ENCODE measurements at places on chromosomes 12 and 14. TPM values are rescaled to one million over a fixed set of nuclear protein-coding genes. Genes with fewer than 3 reads are reported as not detected.

The ARHGEF25 gene
- polyA plus RNA-seq, result 38.5 TPM

The APOLD1 gene
- 7.3 TPM for polyA plus RNA-seq

The CIROP gene
- not detected for polyA plus RNA-seq

- no peak for DNase-seq
Observed at GRCh38 chr14:61622051-61622450, 73.3 kb upstream of the HIF1A start.

The SEC23A gene
- polyA plus RNA-seq, result 93.3 TPM

DNA sequence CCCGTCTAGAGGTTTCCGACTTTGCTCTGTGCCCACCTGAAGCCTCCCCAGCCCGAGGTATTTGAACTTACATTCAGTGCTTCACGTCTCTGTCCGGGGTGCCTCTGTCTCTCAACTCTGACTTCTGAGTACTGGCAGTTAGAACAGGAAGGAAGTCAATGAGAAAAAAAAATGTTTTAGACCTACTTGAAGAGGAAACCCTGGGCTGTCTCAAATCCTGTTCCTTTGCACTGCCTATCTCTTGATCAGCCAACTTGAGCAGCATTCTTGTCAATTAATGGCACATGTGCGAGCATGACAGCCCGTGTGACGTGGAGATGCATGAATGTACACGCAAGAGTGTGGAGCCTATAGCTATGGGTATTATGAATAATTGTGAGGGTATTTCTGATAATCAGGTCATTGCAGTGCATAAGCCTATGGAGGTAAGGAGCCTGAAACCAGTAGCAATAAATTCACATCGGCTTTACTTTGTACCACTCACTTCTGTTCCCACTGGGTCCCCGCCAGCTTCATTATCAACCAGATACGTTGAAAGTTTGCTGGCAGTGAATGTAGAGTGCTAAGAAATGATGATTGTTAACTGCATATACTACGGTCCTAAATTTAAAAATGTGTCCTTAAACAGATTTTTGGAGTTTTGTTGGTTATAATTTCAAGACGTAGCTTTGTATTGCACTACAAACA lies at the start of gene ARHGDIB:
TSS of gene ARHGDIB (minus strand) at position 136 of the 687 bp plus-strand sequence. CDS start 10,889 bp downstream, outside the sequence.
- peak; percentile 30 for DNase-seq

DNA sequence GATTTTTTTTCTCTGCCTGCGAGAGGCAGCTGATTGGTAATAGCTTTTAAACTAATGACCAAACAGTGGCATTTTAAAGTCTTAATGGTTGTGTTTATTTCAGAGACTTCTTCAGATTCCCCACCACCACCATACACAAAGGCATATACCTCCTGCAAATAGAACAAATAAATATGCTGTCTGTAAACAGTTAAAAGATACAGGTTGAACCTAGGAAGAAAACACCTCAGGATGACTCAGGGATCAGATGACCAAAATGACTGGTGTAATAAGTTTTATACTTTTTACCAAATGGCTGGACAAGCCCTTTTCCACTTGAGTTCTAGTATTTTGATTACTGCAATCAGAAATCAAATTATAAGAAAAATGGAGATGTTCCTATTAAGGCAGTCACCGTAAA lies 364.1 kb downstream of the PAWR start:
- DNase-seq, result no peak

The ABCD4 gene
- 45.4 TPM for polyA plus RNA-seq

GRCh38 chr12:43501703-43502102 lies 50.3 kb downstream of the ADAMTS20 start:
- no peak for DNase-seq

The TAC3 gene
- not detected for polyA plus RNA-seq

DNA sequence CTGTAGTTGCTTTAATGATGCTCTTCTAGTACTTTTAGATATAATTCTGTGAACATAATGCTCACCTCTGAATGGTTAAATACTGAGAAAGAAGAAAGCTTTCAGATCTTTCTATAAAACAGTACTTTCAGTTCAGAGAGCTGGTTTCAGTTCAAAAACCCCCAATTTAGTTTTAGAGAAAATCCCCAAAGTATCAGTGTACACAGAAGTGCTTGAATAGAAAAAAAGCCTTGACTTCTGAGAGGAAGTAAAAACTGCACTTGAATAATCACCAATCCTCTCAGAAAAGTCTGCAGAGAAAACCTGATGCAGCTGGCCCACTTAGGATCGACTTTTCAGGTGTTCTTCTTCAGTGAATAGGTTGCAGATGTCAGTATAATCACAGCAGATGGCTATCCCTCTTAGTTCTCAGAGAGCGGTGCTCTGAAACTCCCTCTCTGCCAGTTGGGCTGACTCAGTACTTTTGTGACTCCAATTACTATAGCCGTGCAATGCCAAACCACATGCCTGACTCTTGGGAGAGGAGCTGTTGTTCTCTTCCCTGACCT lies 616.3 kb downstream of the LRFN5 start:
- peak; percentile 73 for DNase-seq

The SLC25A21 gene
- 1.5 TPM for polyA plus RNA-seq

- DNase-seq, result no peak
Observed at GRCh38 chr12:93373961-93374656, 3.6 kb upstream of the NUDT4 start.

GRCh38 chr14:39232554-39233415 lies 930 bp upstream of the MIA2 start:
- DNase-seq, result no peak

GRCh38 chr12:43733687-43734086 lies 24.9 kb downstream of the PUS7L start:
- DNase-seq, result no peak

The PTCSC3 gene
- polyA plus RNA-seq, result not detected

- DNase-seq, result no peak
Observed at GRCh38 chr12:97595936-97596335, 133.3 kb downstream of the RMST start.

The PLEK2 gene
- 1.7 TPM for polyA plus RNA-seq

The NELL2 gene
- polyA plus RNA-seq, result 1.2 TPM

DNA sequence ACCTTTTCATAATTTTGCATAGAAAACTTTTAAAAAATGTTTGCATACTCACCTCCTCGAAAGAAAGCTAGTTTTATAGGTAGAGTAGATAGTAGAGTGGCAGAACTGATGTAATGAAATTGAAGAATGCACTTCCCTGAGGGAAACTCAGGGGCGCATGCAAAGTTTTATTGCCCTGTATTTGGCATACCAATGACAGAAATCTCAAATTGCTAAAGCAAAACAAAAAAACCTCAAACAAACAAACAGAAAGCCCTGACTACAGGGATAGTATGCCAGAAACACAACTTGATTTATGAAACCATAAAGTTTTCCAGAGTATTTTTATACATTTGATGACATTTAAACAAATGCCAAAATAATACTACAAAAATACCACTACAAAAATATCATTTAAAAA lies 1.8 kb downstream of the RASSF9 start:
- peak; percentile 32 for DNase-seq

The STXBP6 gene
- polyA plus RNA-seq, result 14.4 TPM

DNA sequence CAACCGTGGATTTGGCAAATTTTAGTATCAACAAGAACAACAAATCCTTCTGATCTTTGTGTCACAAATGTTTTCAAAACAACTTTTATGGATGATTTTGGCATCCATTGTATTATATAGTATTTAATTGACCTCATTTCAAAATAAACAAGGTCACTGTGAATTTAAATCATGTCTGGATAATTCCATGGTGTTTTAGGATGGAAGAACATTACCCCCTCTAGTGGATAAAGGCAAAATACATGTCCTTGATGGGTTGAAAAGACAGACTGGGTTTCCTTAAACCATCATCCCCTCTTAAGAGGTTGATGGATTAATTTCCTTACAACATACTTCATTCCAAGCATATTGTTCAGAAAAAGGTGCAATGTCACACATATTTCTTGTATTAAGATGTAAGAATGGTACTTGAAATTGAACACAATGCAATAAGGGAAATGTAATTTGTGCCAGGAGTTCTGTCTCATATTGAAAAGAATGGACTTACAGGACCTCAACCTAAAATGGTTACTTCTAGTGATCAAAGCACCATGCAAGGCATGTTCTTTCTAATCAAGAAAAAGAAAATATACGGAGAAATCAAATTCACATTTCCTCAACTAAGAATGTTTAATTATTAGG lies 352.0 kb downstream of the BCAT1 start:
- DNase-seq, result peak; percentile 35

GRCh38 chr14:76940021-76940760 lies 88.3 kb downstream of the IRF2BPL start:
- DNase-seq, result peak; percentile 76

DNA sequence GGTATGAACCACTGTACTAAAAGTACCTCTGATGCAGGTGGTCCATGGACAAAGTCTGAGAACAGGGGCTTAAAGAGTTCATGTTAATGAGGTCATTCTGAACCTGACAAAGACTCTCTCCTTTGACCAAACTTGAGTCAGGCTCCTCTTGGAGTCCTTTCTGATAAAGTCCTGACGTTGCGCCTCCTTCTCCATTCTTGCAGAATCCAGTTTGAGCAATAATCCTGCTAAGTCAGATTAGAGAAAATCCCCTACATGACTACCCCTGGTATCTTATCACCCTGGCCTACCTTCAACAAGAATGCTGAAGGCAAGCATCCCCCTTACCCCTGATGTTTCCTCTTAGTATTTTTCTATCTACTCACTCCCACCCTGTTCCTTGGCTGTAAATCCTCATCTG lies 46.0 kb upstream of the ISM2 start:
- no peak for DNase-seq

The MMP19 gene
- polyA plus RNA-seq, result 2.4 TPM

GRCh38 chr12:54857406-54857805 lies 3.1 kb downstream of the MUCL1 start:
- no peak for DNase-seq

DNA sequence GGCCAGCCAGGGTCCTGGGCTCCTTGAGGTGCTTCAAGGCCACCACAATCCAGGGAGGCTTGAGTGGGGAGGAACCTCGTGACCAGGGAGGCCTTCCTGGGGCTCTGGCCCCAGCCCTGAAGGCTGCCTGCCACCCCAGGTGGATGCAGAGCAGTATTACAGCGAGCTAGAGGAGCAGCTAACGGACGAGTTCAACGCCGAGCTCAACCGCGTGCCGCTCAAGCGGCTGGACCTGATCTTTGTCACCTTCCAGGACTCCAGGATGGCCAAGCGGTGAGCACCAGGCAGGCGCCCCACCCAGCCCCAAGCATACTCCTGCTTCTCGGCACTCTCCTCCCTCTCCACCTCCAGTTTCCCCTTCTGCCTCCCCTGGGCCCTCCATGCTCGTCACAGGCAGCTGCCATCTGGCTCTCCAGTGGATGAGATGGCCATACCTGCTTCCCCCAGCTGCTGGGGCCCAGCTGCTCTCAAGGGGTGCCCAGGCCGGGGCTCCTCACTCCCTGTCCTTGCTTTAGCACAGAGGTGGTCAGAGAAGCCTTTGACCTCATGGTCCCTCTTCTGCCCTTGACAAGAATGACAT lies 30.6 kb downstream of the NGB start:
- no peak for DNase-seq

DNA sequence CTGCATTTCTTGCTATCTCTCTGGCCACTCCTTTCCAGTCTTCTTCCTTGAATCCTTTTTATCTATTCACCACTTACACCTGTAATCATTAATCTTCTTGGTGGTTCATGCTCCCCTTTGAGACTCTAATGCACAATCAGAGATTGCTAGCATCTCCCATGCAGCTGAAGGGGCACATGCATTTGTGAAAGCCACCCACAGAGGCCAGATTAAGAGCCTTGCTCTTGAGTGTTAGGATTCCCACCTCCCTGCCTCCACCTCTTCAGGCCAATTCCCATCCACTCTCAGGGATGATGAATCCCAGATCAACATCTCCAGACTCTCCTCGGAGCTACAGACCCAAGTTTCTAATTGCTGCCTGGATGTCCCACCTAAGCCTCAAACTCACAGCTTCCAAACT lies 19.4 kb upstream of the KRT18 start:
- DNase-seq, result no peak

DNA sequence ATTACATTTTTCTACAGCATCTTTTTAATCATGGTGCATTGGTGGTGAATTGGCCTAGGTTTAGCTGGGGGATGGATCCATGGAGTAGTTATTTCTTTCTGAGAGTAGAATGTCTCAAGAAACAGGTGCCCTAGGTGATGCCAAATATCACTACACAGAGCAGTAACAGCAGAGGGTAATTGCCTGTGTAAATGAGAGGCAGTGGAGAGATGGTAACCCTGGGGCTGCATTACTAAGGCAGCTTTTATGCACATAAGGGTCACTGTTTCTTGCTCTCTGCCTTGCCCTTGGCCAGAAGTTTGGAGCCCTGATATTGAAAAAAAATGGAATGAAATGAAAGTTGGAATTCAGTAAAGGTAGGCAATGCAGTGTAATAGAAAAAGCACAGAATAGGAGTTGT lies 604.0 kb downstream of the NOVA1 start:
- no peak for DNase-seq

DNA sequence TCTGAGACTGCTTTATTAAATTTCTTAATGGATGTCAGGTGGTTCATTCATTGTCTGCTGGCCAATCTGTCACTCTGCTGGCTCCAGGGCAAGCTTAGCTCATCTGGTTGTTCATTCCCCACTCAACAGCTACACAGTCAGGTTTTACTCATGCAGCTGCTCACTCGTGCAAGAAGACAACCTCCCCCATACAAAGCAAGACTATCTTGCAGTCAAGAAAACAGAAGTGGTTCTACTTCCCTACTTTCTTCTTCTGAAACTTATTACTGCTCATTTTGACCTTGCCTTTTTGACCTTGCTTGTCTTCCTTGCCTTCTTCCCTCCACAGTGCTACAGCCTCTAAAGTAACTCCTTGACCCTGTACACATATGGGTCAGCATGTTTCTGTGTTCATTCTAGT lies 277.9 kb downstream of the SSPN start:
- no peak for DNase-seq

The SERPINA4 gene
- polyA plus RNA-seq, result 0.07 TPM

The SHMT2 gene
- 50.2 TPM for polyA plus RNA-seq

DNA sequence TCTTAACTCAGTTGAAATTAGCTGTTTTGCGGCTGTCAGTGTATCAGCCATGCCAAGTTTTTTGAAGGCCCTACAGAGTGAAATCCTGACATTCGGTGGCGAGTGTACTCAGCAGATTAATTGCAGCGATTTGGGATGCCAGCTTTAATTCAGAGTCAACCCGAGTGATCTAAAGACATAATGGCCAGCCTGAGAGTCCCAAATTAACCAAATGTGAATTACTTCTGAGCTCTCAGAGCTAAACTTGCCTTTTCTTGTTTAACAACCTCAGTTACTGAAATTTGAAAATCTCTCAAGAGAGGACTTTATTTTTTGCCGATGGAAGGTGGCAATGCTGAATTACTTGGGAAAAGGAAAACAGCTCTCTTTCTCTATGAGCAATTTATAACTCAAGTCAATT lies 148.5 kb downstream of the GLT1D1 start:
- no peak for DNase-seq

The RD3L gene
- polyA plus RNA-seq, result not detected

The NEUROD4 gene
- polyA plus RNA-seq, result not detected

The UBE3B gene
- polyA plus RNA-seq, result 25.6 TPM

DNA sequence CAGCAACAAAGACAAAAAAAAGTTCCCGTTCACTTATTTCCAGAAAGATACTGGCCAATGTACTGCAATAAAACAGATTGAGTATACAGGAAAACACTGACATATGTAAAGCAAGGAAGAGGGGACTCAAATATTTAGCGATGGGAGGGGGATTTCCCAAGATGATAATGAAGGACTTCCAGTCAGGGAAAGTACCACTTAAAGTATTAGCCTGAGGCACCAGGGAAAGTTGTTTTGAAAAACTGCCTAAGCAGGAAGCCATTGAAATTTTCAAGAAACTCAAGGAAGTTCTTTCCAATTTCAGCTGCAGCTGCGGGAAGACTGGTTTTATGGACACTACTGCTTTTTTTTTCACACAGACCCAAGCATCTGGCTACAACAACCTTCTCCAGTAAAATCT lies 1007.4 kb upstream of the NOVA1 start:
- DNase-seq, result peak; percentile 92

GRCh38 chr12:109605016-109605415 lies 31.4 kb downstream of the MVK start:
- peak; percentile 39 for DNase-seq

Data from muscle of back (tissue), 13 donors.